Memory B cell (primary cell): ENCODE measurements at places on chromosomes 5 and 9.

DNA sequence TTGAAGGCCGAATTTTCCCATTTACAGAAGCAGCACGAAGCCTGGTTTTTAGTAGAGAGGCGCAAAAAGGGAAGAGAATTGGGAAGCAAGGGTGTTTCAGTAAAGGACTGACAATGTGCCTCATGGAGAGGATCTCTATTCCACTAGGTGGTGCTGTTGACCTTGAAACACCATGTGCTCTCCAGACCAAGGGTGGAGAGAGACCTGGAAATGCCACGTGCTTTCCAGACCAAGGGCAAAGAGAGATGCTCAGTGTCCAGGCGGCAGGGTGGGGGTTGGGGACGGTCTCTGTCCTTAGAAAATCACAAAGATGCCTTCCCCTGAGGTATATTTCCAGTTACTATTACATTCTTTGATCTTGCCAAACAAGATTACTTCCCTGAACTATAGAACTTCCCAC, 425.3 kb downstream of the CSNK1G3 start:
- DNase-seq, result peak; percentile 54
- no peaks in the 10 kb centered on the region for H3K27me3 ChIP-seq
- H3K4me3 ChIP-seq, result no peak overlapping the region
- H3K27ac ChIP-seq, result peak overlapping the region; percentile 42
- peaks cover 6% of the 10 kb centered on the region for H3K4me1 ChIP-seq

DNA sequence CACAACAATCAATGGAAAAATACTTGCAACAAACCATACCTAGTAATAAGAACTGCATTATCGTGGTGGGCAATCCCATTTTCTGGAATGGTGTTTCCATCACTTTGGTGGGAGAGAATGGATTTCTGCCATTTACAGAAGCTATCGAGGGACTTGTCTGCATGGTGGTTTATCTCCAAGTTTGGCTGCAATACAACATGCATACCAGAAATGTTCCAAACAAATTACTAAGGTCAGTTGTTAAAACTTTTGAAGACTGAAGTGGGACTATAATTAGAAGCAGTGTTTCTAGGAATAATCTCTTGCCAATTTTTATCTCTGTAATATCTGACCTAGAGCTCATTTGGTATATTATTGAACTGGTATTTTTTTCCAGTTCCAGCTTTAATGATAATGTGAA, 30.3 kb downstream of the ADAMTS6 start:
- no peak overlapping the region for H3K27ac ChIP-seq
- no peak for DNase-seq
- no peak overlapping the region for H3K4me3 ChIP-seq
- H3K27me3 ChIP-seq, result no peaks in the 10 kb centered on the region
- no peaks in the 10 kb centered on the region for H3K4me1 ChIP-seq
- peaks cover 7% of the 10 kb centered on the region for H3K36me3 ChIP-seq

- no peaks in the 10 kb centered on the region for H3K4me1 ChIP-seq
- no peak overlapping the region for H3K4me3 ChIP-seq
- no peaks in the 10 kb centered on the region for H3K27me3 ChIP-seq
- no peaks in the 10 kb centered on the region for H3K36me3 ChIP-seq
Measured at GRCh38 chr9:16545639-16546038, 324.8 kb downstream of the BNC2 start.

DNA sequence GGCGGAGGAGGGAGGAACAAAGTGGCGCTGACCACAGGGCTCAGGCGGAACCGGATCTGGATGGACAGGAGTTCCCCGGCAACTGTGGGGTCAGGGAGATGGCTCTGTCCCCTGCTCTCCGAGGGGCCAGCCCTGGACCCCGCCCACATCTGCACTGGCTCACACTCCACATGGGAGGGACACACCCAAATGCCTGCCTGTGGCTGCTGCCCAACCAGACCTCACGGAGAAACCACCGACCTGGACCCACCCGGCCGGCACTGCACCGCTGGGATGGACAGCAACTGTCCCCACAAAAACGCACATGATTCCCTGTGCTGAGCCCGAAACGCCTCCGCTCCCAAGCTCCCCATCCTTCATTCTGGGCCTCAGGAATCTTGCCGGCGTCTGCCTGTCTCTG, 4.8 kb downstream of the CCDC187 start:
- no peak overlapping the region for H3K4me3 ChIP-seq
- no peak overlapping the region for H3K27ac ChIP-seq
- no peaks in the 10 kb centered on the region for H3K36me3 ChIP-seq
- no peak for DNase-seq

GRCh38 chr5:103232393-103232999, 26.1 kb upstream of the MACIR start:
- no peaks in the 10 kb centered on the region for H3K36me3 ChIP-seq
- no peak overlapping the region for H3K4me3 ChIP-seq
- no peak overlapping the region for H3K27ac ChIP-seq
- H3K27me3 ChIP-seq, result peaks cover 3% of the 10 kb centered on the region

DNA sequence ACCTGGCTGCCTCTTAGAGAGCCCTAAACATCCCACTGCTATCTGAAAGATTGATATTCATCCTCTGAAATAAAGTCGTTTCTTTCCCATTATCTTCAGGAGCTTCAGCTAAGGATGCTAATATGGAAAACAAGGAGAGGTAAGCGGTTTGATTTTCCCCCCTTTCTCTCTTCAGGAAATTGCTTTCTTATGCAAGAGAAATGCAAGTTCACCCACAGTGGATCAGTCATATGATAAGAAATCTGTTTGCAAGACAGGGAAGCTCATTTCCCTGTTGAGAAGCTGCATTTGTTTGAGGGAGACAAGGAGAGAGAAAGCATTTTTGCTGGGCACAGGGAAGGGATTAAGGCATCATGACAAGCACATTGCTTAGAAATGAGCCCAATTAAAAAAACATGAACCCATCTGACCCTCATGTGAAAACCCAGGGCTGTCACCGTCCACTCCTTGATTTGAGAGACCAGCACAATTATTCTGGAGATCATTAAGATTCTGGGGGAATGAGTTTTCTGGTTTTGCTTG, 53.7 kb upstream of the BOD1 start:
- no peak for DNase-seq
- H3K4me3 ChIP-seq, result no peak overlapping the region
- no peak overlapping the region for H3K27ac ChIP-seq

- H3K36me3 ChIP-seq, result no peaks in the 10 kb centered on the region
- DNase-seq, result no peak
- H3K4me1 ChIP-seq, result peaks cover 9% of the 10 kb centered on the region
- no peak overlapping the region for H3K4me3 ChIP-seq
Measured at GRCh38 chr5:135127439-135128240, 93.6 kb upstream of the PITX1 start.

DNA sequence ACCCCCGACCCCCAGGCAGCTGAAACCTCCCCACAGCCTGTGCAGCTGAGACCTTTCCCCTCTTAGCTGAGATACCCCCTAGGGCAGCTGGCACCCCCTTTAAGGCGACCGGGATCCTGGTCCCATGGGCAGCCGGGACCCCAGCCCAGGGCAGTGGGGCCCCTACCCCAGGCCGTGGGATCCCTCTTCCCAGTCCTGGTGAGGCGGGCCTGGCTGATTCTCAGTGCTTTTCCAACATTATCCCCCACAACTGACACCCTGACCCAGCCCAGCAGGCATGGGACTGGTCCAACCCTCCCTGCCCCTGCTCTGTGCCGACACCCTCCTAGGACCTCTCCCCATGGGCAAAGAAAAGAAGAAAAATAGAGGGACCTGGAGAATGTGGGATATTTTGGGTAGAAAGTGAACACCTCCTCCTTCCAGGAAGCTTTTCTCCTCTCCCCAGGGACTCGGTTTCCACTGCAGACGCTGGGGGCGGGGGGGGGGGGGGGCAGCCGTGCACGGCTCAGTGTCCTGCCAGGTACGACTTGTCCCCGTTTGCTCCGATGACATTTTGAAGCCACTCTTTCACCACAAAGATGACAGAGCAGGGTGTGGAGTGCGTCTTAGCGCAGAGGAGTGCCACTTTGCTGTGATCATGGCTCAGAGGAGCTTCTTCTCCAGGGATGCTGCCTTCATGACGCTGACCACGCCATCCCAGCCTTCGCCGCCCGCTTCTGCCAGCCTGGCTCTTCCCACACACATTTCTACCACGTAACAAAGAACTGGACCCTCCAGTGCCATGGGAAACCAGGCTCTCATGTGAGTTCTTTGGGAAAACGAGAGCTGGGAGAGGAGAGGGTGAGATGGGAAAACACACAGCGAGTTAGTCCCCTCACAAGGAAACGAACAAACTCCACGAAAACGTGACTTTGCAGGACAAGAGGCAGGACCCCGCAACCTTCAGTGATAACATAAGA, 47.5 kb downstream of the MRPL36 start:
- no peaks in the 10 kb centered on the region for H3K4me1 ChIP-seq
- H3K36me3 ChIP-seq, result no peaks in the 10 kb centered on the region
- no peak for DNase-seq
- no peak overlapping the region for H3K4me3 ChIP-seq
- H3K27ac ChIP-seq, result no peak overlapping the region
- H3K27me3 ChIP-seq, result peaks cover 7% of the 10 kb centered on the region

GRCh38 chr5:9387879-9388278, 158.0 kb downstream of the SEMA5A start:
- no peaks in the 10 kb centered on the region for H3K27me3 ChIP-seq
- H3K4me1 ChIP-seq, result no peaks in the 10 kb centered on the region
- no peak overlapping the region for H3K4me3 ChIP-seq
- H3K36me3 ChIP-seq, result no peaks in the 10 kb centered on the region
- DNase-seq, result no peak

DNA sequence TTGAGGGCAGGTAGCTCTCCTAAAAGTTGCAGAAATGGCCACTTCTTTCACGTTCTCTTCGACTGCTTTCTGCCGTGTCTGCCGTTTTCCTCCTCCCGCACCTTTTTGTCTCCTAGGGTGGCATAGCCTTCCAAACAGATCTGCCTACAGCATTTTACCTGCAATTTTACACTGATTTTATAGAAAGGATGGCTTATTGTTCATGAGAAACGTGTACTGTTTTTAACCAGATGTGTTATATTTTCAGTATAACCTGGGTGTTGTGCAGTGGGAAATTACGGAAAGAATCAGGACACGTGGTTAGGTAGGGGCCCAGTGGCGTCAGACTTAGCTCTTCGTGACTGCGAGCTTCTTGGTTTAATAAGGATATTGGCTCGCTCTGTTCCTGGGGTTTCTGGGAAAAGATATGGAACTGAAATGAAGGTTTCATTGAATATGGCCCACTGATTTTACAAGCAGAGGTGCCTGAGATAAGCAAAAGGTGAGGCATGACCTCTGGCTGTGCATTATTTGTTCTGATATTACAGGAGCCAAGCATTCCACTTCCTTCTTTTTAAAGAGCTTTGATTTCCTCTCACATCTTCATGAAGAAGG, 43.7 kb upstream of the PRSS3 start:
- peaks cover 2% of the 10 kb centered on the region for H3K4me1 ChIP-seq
- H3K27ac ChIP-seq, result no peak overlapping the region
- no peak for DNase-seq
- H3K27me3 ChIP-seq, result peaks cover 42% of the 10 kb centered on the region

GRCh38 chr5:151463137-151464029, 16.0 kb downstream of the SLC36A1 start:
- DNase-seq, result no peak
- H3K27me3 ChIP-seq, result no peaks in the 10 kb centered on the region
- no peak overlapping the region for H3K27ac ChIP-seq
- H3K36me3 ChIP-seq, result peaks cover 46% of the 10 kb centered on the region
- no peaks in the 10 kb centered on the region for H3K4me1 ChIP-seq
- no peak overlapping the region for H3K4me3 ChIP-seq

DNA sequence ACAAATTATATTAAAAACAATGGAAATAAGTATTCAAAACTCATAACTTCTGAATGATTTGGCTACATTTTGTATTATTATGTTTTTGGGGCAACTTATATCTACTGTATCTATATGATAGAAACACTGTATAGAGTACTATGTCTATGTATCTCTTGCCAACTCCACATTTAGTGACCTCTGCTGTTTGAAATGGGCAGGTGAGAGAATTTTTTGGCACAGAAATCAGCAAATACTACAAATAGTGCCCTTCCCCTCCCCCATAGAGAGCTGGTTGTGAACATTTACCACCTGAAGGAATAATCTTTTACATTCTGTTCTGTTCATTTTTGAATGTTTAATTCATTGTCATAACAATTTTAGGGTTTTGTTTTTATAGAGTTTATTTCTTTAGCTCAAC, 545.3 kb downstream of the PDE4D start:
- no peak overlapping the region for H3K27ac ChIP-seq
- no peaks in the 10 kb centered on the region for H3K27me3 ChIP-seq
- peaks cover under 1% of the 10 kb centered on the region for H3K4me1 ChIP-seq
- no peaks in the 10 kb centered on the region for H3K36me3 ChIP-seq
- H3K4me3 ChIP-seq, result no peak overlapping the region
- DNase-seq, result no peak

DNA sequence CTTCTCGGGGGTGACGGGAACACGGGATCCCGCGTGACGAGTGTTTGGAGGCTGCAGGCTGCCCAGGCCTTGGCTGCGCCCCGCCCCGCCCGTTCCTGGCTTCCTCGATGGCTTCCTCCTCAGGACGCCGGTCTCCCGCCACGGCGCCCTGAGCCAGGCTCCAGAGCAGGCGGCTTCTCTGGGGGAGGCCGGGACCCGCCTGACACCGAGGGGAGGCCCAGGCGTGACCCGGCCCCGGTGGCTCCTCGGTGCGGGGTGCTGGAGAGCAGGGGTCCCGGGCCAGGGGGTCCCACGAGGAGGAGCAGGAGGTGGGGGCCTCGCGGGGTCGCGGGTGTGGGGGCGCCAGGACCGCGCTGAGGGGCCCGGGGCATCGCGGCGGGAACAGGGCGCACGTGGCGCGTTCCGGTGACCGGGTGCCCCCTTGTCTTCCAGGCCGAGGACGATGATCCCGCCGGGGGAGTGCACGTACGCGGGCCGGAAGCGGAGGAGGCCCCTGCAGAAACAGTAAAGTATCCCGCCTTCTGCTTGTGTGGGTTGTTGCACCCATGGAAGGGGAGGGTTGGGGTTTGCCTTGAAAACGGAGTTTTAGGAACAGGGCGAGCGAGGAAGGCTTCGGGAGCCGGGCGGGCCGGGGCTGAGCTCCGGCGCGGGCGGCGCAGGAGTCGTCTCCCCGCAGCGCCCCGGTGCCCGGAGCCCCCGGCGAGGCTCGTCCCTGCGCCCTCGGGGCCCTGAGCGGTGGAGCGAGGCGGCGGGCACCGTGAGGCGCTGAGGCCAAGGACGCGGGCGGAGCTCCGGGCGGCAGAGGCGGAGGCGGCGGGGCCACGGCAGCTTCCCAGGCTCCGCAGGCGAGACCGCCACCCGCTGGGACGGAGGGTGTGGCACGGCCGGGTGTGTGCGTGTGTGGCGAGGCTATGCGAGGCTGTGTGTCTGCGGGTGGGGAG, 22.2 kb downstream of the AHRR start:
- peaks cover 6% of the 10 kb centered on the region for H3K36me3 ChIP-seq
- H3K4me3 ChIP-seq, result peak overlapping the region; percentile 69
- DNase-seq, result no peak
- peaks cover 13% of the 10 kb centered on the region for H3K4me1 ChIP-seq
- peaks cover 33% of the 10 kb centered on the region for H3K27me3 ChIP-seq
- H3K27ac ChIP-seq, result no peak overlapping the region

- H3K4me1 ChIP-seq, result peaks cover 33% of the 10 kb centered on the region
- H3K4me3 ChIP-seq, result no peak overlapping the region
- no peak overlapping the region for H3K27ac ChIP-seq
- H3K36me3 ChIP-seq, result no peaks in the 10 kb centered on the region
- H3K27me3 ChIP-seq, result peaks cover 4% of the 10 kb centered on the region
Measured at GRCh38 chr5:139705655-139706587, 57.8 kb downstream of the CXXC5 start.
